ENCODE measurements at places on chromosomes 12 and 14. TPM values are rescaled to one million over a fixed set of nuclear protein-coding genes. Genes with fewer than 3 reads are reported as not detected.

The PTPRB gene
- total RNA-seq = 4.2 TPM

The TAS2R9 gene
- not detected for total RNA-seq

The GNB3 gene
- 4.5 TPM for total RNA-seq

DNA sequence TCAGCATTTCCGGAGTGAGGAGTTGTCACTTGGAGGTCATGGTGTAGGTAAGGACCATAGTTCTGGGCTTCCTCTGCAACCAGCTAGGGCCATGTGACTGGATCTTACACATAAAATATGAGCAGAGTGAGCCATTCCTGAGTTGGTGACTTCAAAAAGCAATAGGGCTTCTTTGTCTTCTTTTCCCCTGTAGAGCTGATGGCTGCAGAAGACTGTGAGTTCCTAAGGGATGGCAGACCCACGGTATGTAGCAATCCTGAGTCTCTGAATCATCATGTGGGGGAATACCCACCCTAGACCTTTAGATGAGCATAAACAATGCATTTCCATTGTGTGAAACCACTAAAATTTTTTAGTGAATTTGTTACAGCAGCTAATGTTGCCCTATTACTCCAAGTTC, 151.1 kb upstream of the TBX3 start:
- H3K27ac ChIP-seq = no peak overlapping the region
- H3K27me3 ChIP-seq = no peaks in the 10 kb centered on the region
- DNase-seq = no peak
- no peak overlapping the region for H3K4me3 ChIP-seq

- H3K4me1 ChIP-seq = no peaks in the 10 kb centered on the region
- no peaks in the 10 kb centered on the region for H3K27me3 ChIP-seq
- no peaks in the 10 kb centered on the region for H3K36me3 ChIP-seq
- H3K27ac ChIP-seq = no peak overlapping the region
- H3K4me3 ChIP-seq = no peak overlapping the region
Measured at GRCh38 chr14:54338696-54339317, 58.0 kb upstream of the CDKN3 start.

DNA sequence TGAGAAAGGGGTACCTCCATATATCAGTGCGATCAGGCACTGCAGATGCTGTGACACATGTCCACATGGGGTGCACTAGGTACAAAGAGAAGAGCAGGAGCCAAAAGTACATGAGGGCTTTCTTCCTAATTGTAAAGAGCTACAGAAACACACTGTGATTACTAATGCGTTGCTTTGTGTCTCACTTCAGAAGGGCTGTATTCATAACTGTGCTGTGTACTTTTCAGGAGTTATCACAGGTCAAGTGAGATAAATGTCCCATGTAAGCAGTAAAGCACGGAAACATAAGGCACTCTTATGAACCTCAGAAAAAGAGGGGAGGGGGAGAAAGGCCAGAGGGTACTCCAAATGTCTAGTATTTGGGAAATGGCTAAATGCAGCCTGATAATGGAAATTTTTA, 10.6 kb downstream of the SPRING1 start:
- H3K27ac ChIP-seq = no peak overlapping the region
- peaks cover 6% of the 10 kb centered on the region for H3K36me3 ChIP-seq
- no peak overlapping the region for H3K4me3 ChIP-seq

DNA sequence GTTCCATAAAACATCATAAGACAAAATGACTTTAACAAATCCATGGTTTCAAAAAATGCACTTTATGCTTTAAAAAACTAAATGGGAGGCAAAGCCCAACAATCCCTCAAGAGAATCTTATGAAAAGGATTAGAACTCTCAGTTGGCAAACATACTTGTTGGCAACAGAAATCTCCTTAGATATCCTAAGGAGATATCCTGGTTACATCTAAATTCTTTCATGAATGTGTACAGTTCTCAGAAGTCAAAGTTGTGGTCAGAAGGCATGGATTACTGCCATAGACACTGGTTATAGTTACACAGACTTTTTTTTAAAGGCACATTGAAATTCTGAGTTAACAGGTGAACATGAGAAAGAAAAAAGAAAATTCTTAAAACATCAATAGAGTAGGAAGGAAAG, 17.5 kb upstream of the ISM2 start:
- H3K36me3 ChIP-seq = peaks cover 56% of the 10 kb centered on the region
- H3K4me1 ChIP-seq = no peaks in the 10 kb centered on the region

DNA sequence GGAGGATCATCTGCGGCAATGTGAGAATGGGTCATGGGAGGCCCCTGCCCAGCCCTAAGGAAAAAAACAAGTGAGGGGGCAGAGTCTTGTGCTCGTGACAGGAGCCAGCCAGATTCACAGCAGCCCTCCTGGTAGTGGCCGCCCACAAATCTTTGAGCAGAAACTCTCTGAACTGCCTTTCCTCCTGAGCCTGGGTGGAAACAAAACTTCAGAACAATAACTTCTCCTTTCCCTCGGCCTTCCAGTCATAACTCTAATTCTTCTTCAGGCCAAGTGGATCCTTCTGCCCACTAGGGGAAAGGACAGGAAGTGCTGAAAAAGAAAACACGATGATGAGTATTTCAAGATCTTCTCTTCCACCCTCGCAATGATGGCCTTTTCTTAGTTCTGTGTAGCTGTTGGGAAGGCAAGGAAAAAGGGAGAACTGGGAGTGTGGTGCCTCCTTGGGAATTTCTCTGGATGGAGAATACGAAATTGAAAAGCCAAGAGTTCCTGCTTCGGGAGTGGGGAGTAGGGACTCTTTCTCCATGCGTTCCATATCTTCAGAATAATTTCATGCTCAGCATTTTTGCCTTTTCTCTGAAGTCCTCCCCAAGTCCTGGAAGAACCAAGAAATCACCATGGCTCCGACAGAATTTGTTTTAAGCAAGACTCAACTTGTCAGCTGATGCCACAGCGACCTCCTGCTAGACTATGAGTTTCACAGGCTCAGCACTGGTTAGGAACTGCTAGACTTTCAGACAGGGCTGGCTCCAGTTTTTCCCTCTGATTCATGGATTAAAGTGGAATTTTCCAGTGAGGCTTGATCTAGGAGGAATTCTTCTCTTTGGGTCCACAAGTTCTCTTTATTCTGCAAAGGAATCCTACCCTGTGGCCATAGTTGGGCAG, 188.9 kb downstream of the CAND1 start:
- 0 out of 2 replicates have a peak, but pooled peaks cover 3% of the 10 kb centered on the region for H3K27me3 ChIP-seq
- H3K36me3 ChIP-seq = no peaks in the 10 kb centered on the region
- no peak overlapping the region for H3K27ac ChIP-seq
- no peaks in the 10 kb centered on the region for H3K4me1 ChIP-seq

All from K562 (cell line).